Osteoblast (primary cell): ENCODE measurements at places on chromosomes 6 and 20. TPM values are rescaled to one million over a fixed set of nuclear protein-coding genes. Genes with fewer than 3 reads are reported as not detected.

The TSPO2 gene
- not detected in 2 replicates for total RNA-seq

The APMAP gene
- 69.2 and 70.2 TPM in 2 replicates for total RNA-seq

The CDH4 gene
- 1.1 and 1.8 TPM in 2 replicates for total RNA-seq

The HLA-DPB1 gene
- 8.7 and 12.4 TPM in 2 replicates for total RNA-seq

The CD83 gene
- total RNA-seq = 1.4 and 1.5 TPM in 2 replicates

The PRDM13 gene
- not detected in 2 replicates for total RNA-seq

The DDR1 gene
- total RNA-seq = 13.0 and 22.4 TPM in 2 replicates

The OPN5 gene
- under 0.01 TPM in 1 of 2 replicates, not detected in the other for total RNA-seq

DNA sequence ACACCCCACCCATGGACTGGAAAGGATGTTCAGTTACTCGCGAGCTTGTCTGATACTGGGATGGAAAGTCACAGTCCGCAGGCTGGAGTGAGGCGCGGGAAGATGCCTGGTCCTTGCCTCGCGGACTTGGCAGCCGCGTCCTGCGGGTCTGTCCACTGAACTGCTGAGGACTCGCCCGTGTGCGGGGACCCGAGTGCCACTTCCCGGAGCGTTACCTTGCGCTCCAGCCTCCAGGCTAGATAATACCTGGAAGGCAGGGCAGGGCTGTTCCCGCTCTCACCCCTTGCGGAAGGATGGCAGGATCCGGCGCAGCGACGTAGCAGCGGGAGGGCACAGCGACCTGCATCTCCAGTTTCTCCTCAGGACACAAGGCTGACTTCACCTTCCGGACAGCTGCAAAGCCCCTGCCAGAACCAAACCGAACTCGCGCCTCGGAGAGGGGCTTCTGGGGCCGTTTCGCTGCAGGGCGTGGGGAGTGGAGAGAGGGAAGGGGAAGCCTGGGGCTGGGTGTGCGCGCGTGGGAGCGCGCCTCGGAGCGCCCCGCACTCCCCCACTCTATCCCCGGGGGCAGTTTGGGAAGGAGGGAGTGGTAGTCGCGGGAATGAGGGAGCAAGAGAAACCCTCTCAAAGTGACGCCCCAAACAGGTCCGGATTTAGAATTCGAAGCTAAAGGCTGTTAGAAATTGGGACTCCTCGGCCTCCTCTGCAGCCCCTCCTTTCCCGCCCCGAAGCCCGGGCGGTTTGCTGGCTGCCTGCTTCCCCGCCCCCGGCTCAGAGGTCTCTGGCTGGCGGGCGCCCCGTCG is at the start of gene KCNQ5:
TSS of gene KCNQ5 (plus strand) at position 774 of the 803 bp plus-strand sequence.
- DNase-seq = peak; percentile 78
- peak within 1 kb of the TSS; percentile 15 for H3K27ac ChIP-seq
- H3K4me3 ChIP-seq = peak within 1 kb of the TSS; percentile 82
- peaks cover 8% of the 10 kb centered on the region for H3K4me1 ChIP-seq
- no peaks in the 10 kb centered on the region for H3K36me3 ChIP-seq
- no peaks in the 10 kb centered on the region for H3K27me3 ChIP-seq

GRCh38 chr6:34308483-34308882 is 59.7 kb upstream of the SMIM29 start:
- no peak overlapping the region for H3K4me3 ChIP-seq
- no peaks in the 10 kb centered on the region for H3K4me1 ChIP-seq
- H3K27me3 ChIP-seq = no peaks in the 10 kb centered on the region

DNA sequence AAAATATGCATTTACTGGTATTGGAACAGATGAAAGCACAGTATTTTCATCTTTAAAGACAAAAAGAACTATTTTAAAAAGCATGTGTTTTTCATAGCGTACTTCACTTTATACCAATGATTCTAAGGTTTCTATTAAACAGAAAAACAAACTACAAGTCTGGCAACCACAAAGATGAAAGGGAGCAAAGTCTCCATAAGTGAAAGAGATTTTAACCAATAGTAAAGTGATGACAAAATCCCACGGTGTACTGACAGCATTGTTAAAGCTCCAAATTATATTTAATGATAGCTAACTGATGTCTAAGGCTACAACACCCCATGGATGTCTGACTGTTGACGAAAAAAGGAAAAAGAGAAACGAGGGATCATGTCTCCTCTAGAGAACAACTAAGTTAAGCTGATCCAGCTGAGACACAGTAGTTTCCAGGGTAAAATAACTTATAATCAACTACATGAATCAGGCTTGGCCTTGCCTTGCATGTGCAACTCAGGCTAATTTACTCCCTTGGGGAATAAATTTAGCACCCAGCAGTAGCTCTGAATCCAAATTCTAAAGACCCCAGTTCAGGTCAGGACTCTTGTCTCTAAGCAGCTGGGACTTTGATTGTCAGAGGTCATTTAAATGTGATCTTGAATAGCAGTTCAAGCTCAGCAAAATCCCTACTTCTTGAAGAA is 56.0 kb upstream of the TAB2 start:
- no peak overlapping the region for H3K27ac ChIP-seq
- no peaks in the 10 kb centered on the region for H3K36me3 ChIP-seq
- peaks cover 24% of the 10 kb centered on the region for H3K27me3 ChIP-seq
- DNase-seq = no peak

DNA sequence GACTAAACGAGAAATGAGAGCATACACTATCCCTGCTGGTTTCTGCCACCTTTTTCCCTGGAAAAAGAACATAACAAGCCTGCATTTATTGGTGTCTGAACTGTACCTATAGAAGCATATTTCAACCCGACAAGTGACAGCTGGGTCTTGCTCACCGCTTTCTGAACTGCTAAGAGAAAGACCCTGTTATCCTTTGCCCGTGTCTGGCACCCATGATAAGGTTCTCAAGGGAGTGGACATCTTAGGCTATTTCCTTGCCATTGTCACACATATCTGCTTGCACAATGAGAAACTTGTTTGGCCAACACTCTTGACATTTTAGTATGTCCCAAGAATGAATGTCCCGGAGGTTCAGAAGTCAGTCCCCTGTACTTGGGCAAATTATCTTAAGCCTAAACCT is 19.3 kb downstream of the RIPOR2 start:
- no peak overlapping the region for H3K4me3 ChIP-seq
- peaks cover 38% of the 10 kb centered on the region for H3K27me3 ChIP-seq
- peaks cover 3% of the 10 kb centered on the region for H3K4me1 ChIP-seq
- no peak for DNase-seq

GRCh38 chr6:38434051-38434450 is 205.7 kb downstream of the BTBD9 start:
- H3K36me3 ChIP-seq = no peaks in the 10 kb centered on the region
- H3K4me1 ChIP-seq = peaks cover 3% of the 10 kb centered on the region
- H3K27ac ChIP-seq = no peak overlapping the region

DNA sequence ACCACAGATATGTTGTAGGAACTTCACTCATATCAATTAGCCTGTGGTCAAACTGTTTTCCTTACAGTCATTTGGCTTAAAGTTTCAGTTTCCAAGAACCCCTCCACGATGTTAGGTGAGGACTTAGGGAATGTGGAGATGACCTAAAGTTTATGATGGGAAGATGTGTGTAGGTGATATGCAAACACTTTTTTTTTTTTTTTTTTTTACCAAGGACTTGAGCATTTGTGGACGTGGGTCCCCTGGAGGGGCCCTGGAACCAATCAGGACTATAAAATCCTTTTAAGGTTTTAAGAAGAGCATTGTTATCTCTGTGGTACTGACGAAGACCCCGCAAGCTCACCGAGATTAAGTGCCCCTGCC is 478 bp upstream of the MTHFD1L start:
- peak overlapping the region; percentile 91 for H3K4me3 ChIP-seq
- peak overlapping the region; percentile 93 for H3K27ac ChIP-seq
- DNase-seq = peak; percentile 19

- DNase-seq = peak; percentile 85
- H3K4me3 ChIP-seq = no peak overlapping the region
- H3K27me3 ChIP-seq = no peaks in the 10 kb centered on the region
- no peak overlapping the region for H3K27ac ChIP-seq
- H3K36me3 ChIP-seq = peaks cover 15% of the 10 kb centered on the region
- no peaks in the 10 kb centered on the region for H3K4me1 ChIP-seq
These were observed 24.5 kb downstream of the YTHDF1 start for GRCh38 chr20:63191400-63191799.

DNA sequence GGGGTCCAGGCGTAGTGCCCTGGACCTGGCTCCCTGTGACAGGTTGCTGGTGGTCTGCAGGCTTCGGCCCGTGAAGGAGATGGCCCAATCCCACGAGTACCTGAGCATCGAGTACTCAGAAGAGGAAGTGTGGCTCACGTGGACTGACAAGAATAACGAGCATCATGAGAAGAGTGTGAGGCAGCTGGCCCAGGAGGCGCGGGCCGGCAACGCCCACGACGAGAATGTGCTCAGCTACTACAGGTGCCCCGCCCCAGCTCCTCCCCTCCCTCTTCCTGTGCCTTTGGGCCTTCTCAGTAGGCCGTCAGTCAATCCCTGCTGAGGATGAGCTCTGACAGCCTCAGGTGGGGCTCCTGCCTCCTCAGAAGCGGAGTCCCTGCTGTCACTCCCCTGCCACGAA is 42.6 kb downstream of the UQCC2 start:
- H3K36me3 ChIP-seq = peaks cover 13% of the 10 kb centered on the region
- no peak for DNase-seq
- no peak overlapping the region for H3K4me3 ChIP-seq
- H3K27ac ChIP-seq = no peak overlapping the region

- peaks cover 13% of the 10 kb centered on the region for H3K4me1 ChIP-seq
- no peaks in the 10 kb centered on the region for H3K36me3 ChIP-seq
- no peak for DNase-seq
These were observed 83.0 kb upstream of the ELOVL5 start for GRCh38 chr6:53431704-53432103.

GRCh38 chr6:167341038-167341583 is 16.2 kb downstream of the TTLL2 start:
- H3K4me3 ChIP-seq = no peak overlapping the region
- H3K27ac ChIP-seq = no peak overlapping the region
- H3K4me1 ChIP-seq = no peaks in the 10 kb centered on the region
- DNase-seq = no peak
- H3K36me3 ChIP-seq = no peaks in the 10 kb centered on the region
- no peaks in the 10 kb centered on the region for H3K27me3 ChIP-seq

DNA sequence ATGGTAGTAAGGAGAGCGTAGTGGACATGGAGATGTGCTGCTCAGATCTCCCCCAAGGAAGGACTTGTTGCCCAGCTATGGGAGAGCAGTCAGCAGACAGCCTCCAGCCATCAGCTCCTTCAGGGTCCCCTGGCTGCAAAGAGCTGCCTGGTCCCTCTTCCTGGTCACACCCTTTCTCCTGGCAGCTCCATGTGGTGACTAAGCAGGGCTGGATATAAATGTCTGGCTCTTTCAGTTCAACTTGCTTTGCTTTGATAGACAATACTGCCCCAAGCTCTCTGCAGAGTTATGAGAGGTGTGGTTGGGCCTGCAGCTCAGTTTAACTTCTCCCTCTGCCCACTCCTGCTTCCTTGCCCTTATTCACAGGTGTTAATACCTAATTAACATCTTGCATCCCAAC is 64.1 kb upstream of the DDR1 start:
- peak overlapping the region; percentile 89 for H3K27ac ChIP-seq
- H3K4me1 ChIP-seq = peaks cover 38% of the 10 kb centered on the region
- H3K27me3 ChIP-seq = no peaks in the 10 kb centered on the region
- no peaks in the 10 kb centered on the region for H3K36me3 ChIP-seq

DNA sequence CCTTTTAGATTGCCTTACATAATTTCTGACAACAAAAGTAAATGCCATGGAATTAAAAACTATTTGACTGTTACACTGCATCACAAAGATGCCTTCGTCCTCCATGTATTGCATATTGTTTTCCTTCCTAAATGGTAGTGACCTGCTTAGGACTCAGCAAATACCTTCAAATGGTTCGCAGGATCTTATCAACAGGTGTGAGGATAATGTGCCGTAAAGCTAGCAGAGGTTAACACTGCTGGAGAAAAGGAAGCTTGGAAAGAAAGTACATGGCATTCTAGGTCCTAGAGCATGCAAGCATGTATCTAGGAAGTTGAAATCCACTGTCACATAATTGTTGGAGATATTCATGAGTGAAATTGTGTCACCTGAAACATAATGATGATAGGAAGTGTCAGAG is 5.5 kb downstream of the CLVS2 start:
- H3K4me3 ChIP-seq = no peak overlapping the region
- no peaks in the 10 kb centered on the region for H3K4me1 ChIP-seq
- peaks cover 4% of the 10 kb centered on the region for H3K27me3 ChIP-seq
- no peaks in the 10 kb centered on the region for H3K36me3 ChIP-seq

GRCh38 chr20:52975803-52976531 is 3.8 kb downstream of the TSHZ2 start:
- no peak overlapping the region for H3K27ac ChIP-seq
- no peaks in the 10 kb centered on the region for H3K36me3 ChIP-seq
- H3K27me3 ChIP-seq = no peaks in the 10 kb centered on the region
- DNase-seq = no peak
- no peak overlapping the region for H3K4me3 ChIP-seq

- no peaks in the 10 kb centered on the region for H3K27me3 ChIP-seq
- H3K27ac ChIP-seq = peak overlapping the region; percentile 95
- H3K36me3 ChIP-seq = peaks cover 39% of the 10 kb centered on the region
- DNase-seq = peak; percentile 93
- H3K4me1 ChIP-seq = peaks cover 54% of the 10 kb centered on the region
- peak overlapping the region; percentile 56 for H3K4me3 ChIP-seq
These were observed 9.1 kb downstream of the BCL2L1 start for GRCh38 chr20:31713312-31714273.

GRCh38 chr20:38581013-38581412 is at the start of gene ADIG:
TSS of gene ADIG (plus strand) at chr20:38581197. CDS start at chr20:38581251, 54 bp downstream.
- peaks cover 4% of the 10 kb centered on the region for H3K36me3 ChIP-seq
- peaks cover 9% of the 10 kb centered on the region for H3K27me3 ChIP-seq
- H3K4me1 ChIP-seq = no peaks in the 10 kb centered on the region

GRCh38 chr6:40915165-40915564 is 123.9 kb downstream of the UNC5CL start:
- no peaks in the 10 kb centered on the region for H3K4me1 ChIP-seq
- H3K36me3 ChIP-seq = no peaks in the 10 kb centered on the region
- H3K27me3 ChIP-seq = peaks cover 23% of the 10 kb centered on the region
- no peak for DNase-seq

GRCh38 chr6:26307850-26308249 is 57.1 kb upstream of the BTN3A2 start:
- peaks cover 19% of the 10 kb centered on the region for H3K4me1 ChIP-seq
- no peaks in the 10 kb centered on the region for H3K36me3 ChIP-seq
- H3K4me3 ChIP-seq = no peak overlapping the region
- no peaks in the 10 kb centered on the region for H3K27me3 ChIP-seq

DNA sequence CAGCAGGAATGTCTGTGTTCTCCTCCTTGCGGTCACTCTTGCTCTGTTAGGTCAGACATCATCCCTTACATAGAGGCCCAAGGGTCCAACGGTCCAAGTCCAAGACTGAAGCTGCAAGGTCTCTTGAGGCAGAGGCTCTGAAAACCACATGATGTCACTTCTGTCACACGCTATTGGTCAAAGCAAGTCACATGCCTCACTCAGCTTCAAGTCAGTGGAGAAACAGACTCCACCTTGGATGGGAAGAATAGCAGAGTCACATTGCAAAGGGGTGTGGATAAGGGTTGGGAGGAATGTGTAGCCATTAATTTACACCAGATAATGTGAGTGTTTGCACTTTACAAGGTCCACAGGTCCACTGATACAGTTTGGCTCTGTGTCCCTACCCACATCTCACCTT is 17.5 kb downstream of the SLC52A3 start:
- no peaks in the 10 kb centered on the region for H3K4me1 ChIP-seq
- H3K4me3 ChIP-seq = no peak overlapping the region
- DNase-seq = no peak
